Activated naive CD8-positive, alpha-beta T cell treated with anti-CD3 and anti-CD28 coated beads for 36 hours (primary cell): ENCODE measurements at places on chromosomes 6 and 20. TPM values are rescaled to one million over a fixed set of nuclear protein-coding genes. Genes with fewer than 3 reads are reported as not detected.

Gene SLC22A1
- total RNA-seq = not detected

DNA sequence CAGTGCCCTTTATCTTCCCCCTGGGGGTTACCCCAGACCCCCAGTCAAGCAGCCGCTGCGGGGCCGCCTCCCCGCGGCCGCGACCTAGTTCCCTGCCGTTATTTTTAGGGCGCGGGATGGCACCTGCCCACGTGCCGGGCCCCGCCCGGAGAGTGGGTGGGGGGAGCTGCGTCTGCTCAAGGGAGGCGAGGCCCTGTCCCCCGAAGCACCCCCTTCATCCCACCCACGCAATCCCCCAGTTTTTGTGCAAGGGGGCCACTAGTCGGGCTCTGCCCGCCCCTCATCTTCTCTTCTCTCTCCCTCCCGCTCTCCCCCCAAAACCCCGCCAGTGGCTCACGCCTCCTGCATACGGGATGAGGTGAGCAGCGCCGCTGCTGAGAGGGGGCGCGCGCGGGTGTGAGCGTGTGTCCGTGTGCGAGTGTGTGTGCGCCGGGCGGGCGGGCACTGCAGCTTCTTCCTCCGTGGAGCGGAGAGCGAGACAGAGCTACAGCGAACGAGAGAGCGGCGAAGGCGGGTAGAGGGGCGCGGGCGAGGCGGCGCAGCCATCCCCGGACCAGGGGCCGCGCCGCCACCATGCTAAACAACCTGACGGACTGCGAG lies at the start of gene SLC12A5:
TSS of gene SLC12A5 (plus strand) at position 444 of the 600 bp plus-strand sequence. CDS start at position 574, 130 bp downstream.
- DNase-seq = no peak

DNA sequence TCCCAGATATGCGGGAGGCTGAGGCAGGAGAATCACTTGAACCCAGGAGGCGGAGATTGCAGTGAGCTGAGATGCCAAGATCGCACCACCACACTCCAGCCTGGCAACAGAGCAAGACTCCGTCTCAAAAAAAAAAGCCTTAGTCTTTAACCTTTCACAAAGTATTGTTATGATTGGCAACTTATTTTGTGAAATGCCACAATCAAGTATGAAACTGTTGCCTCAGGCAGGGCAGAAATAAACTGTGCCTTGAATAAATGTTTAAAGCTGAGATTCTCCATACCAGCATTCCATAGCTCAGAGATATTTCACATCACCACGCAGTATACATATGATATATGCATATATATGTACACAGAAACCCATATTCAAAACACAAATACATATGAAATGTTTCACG lies 120.1 kb upstream of the CCDC28A start:
- no peak for DNase-seq

GRCh38 chr6:101851911-101852310 lies 458.4 kb downstream of the GRIK2 start:
- no peak for DNase-seq

GRCh38 chr6:13453771-13454251 lies 33.6 kb downstream of the GFOD1 start:
- DNase-seq = peak; percentile 64
